Stimulated activated CD4-positive, alpha-beta T cell treated with anti-CD3 and anti-CD28 coated beads, Interleukin-12 subunit alpha, Interleukin-12 subunit beta, amount 100 ng/mL, for 4 hours (primary cell): ENCODE measurements at places on chromosomes 2 and 18.

- no peak for DNase-seq
Measured at GRCh38 chr18:61822879-61823278, 69.9 kb downstream of the RNF152 start.

- no peak for DNase-seq
Measured at GRCh38 chr2:241822264-241822623, 13.3 kb downstream of the NEU4 start.

GRCh38 chr2:216066230-216066629 is 15.4 kb downstream of the PECR start:
- no peak for DNase-seq

- DNase-seq: no peak
Measured at GRCh38 chr2:237542001-237542704, 24.2 kb upstream of the PRLH start.
